Gastroesophageal sphincter (tissue), 4 donors: ENCODE measurements at places on chromosomes 2 and 18.

DNA sequence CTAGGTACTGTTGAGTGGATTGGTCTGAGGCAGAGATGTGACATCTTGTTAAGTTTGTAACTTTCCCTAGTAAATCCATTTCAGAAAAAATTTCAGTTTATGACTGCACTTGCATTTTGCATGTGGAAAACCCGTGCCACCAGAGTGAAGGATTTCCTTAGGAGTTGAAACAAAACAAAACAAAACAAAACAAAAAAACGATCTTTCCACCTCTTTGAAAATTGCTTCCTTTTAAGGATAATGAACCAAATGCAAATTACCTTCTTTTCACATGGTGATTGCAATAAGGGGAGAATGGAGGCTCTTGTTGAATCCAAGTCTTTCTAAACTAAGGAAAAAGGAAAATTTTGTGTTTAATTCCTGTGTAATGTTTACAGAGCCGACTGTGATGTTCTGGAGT, 43.2 kb downstream of the PHLPP1 start:
- no peak for ATAC-seq

DNA sequence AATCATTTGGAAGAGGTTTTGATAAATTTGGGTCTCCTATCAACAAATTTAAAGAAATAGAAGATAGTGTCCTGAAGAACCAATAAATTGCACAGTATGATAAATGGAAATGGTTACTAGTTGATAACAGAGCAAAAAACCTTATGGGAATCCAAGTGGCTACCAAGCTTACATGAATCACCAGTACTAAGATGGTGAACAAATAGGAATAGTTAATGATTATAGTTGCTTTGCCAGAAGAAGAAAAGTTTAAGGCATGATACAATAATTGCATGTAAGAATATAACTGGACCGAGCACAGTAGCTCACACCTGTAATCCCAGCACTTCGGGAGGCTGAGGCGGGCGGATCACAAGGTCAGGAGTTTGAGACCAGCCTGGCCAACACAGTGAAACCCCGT, 19.6 kb upstream of the INO80D start:
- ATAC-seq = no peak

GRCh38 chr2:238116298-238117198, 16.4 kb downstream of the ESPNL start:
- no peak for ATAC-seq

GRCh38 chr2:49714454-49714853, 560.1 kb upstream of the FSHR start:
- no peak for ATAC-seq

DNA sequence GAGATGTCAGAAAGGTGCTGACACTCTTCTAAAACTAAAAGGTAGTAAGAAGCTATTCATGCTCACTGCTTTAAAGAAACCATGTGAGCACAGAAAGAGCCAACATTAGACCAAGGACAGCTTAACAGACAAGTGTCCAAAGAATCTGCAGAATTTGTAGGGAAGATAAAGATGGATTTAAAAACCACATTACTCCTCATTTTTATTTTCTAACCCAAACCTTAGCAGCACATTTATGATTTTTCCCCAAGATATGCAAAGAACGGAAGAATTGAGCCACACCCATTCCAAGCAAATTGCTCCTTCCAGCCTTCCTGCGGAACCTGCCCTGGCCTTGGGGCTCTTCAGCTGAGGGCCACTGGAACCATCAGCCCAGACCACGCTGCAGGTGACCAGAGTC, 26.9 kb downstream of the MBP start:
- no peak for ATAC-seq
